ENCODE measurements at places on chromosomes 3 and 15.

- DNase-seq = no peak
Observed at GRCh38 chr3:107413264-107413663, 36.0 kb downstream of the CCDC54 start.

- DNase-seq = peak; percentile 83
Observed at GRCh38 chr15:70596354-70597055, 166.9 kb downstream of the UACA start.

DNA sequence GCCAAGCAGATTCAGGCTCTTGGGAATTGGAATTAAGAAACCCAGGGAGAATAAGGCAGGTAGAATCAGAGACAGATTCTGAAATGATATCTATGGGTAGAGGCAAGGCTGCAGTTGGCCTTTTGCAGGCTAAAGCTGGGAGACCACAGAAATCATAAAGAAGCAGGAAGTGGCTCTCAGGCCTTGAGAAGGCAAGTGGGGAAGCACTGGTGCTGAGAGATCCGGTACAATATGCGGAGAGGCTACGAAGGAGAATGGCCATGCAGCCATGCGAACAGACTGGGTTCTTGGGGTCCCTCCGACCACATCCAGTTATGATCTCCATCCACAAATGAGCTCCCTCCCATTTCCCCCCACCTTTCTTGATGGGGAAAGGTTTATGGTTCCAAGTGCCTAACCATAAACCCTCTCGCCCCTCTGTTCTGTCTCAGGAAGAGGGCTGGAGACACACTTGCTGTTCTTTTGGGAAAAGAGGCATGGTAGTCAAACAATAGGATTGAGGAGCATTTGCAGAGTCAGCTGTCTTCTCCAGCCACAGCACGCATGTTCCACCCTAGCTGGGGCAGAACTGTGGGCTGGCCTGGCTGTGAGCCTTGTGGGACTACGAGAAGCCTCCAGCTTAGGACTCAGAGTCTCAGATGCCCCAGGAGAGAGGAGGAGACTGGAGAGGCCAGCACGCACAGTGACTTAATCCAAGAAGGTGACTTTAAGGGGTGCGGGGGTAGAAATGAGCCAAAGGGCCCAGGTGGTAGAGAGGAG is 99.6 kb downstream of the RPLP1 start:
- no peak for DNase-seq

- no peak for DNase-seq
Observed at GRCh38 chr3:160012108-160012507, 23.5 kb downstream of the IL12A start.

GRCh38 chr3:113153499-113154107 is 57.8 kb upstream of the BOC start:
- DNase-seq = no peak

GRCh38 chr15:92366381-92366780 is 27.3 kb upstream of the ST8SIA2 start:
- DNase-seq = no peak

- no peak for DNase-seq
Observed at GRCh38 chr3:172687501-172687900, 23.4 kb downstream of the NCEH1 start.

DNA sequence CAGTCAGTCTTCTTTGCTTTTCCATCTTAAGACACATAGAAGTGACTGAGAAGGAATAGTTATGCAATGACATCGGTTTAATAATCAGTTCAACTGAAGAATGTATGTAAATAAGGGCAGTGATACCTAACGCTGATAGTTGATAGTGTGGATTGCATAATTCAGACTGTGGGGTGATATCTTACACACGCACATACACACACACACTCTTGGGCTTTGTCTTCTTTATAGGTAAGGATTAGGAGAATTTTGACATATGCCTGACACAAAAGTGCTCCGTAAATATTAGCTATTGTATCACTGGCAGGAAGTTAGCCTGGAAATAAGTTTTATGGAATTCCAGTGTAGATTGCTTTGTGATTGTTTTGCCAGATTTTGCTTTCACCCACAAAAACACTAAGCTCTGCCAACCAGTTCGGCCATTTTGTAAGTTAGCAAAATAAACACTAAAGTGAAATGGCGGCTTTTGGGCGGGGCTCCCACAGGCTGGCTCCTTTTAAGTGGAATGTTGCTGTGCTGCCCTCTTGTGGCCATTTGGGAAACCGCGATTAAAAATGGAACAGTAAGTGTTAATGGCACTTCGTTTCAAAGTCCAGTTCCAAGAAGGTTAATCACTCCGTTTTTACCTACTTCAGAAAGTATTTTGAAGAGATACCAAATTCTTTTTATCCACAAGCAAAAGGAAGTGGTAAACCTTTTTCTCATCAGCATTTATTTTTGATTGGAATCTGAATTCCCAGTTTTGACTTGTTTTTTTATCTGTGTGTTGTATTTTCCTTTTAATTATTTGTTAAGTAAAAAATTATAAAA is 17.7 kb downstream of the CHD2 start:
- peak; percentile 99 for DNase-seq

- no peak for DNase-seq
Observed at GRCh38 chr3:196590279-196590678, 21.8 kb downstream of the FBXO45 start.

DNA sequence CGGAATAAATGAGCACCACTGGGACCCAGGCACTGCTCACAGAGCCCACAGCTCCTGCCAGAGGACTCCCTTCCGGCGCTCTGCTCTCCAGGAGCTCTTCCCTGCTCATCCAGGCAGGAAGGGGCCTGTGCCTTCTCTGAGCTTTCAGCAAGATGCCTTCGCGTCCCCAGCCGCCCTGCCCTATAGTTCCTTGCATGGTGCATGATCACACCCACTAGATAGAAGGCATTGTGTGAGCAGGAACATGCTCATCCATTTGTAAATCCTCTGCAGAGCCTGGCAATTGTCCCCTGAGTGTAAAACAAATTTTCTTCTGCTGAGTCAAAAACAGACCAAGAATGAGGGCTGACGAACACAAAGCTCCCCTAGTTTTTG is 181.6 kb downstream of the MEGF11 start:
- DNase-seq = peak; percentile 3

DNA sequence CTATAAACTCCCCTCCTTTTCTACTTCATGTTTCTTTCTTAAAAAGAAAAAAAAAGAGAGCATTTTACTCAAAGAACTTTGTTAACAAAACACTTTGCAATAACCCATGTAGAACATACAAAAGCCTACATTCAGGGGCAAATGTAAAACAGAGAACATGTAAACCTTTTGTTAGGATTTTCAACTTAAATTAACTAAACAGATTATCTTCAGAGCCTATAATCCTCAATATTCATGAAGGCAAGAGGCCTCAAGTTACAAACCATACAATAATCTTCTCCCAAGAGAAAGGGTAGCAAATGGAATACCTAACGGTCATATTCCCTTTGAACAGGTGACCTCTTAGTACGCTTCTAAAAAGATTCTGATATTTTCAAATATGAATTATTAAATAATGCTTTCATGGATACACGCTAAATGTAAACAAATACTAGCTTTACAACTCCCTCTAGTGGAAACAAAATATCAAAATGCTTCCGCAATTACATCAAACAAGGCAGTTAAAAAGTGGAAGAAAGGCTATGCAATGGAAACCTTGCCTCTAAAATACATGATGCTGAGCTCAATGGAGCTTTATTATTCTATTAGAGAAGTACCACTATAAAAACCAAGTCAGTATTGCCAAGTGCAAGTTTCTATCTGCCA is 9.9 kb downstream of the CEP152 start:
- DNase-seq = peak; percentile 79

DNA sequence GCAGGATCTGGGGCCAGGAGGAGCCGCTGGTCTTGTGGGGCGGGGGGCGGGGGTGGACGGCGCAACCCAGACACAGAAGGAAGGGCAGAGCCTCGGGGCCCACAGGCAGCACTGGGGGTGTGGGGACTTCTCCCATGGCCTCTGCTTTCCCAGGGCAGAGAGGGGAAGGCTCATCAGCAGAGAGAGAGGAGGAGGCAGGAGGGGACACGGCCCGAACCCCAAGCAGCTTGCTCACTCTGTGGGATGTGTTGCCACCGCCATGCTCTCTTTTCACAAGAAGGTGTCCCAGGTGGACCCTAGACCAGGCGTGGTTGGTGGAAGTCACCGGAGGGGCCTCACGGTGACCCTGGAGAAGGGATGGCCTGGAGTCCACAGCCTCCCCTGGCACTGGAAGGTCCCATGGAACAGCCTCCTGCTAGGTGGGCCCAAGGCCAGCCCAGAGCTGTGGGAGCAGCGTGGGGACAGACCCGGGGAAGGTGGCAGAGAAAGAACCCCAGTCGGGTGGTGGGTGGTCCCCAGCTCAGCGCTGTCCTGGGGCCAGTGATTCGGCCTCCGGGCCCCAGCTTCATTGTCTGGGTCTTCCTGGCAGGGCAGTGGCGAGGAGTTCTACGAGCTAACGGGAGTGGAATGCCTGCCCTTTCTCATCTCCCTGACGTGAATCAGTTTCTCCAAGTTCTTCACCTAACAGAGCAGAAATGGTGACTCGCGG is 46.8 kb upstream of the PCSK6 start:
- DNase-seq = no peak

DNA sequence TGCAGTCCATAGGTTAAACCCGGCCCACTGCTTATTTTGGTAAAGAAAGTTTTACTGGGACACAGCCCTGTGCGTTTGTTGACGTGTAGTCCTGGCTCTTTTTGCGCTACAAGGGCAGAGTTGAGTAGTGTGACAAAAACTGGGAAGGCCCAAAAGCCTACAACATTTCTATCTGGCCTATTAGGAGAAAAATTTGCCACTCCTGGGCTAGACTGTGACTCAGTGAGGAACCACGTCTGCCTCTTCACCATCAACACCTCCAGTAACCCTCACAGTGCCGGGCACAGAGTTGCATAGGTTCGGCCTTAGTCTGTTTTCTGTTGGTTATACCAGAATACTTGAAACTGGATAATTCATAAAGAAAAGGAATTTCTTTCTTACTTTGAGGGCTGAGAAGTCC is 110.3 kb downstream of the TOP2B start:
- no peak for DNase-seq

- DNase-seq = no peak
Observed at GRCh38 chr15:80946576-80946975, 43.0 kb downstream of the MESD start.

- DNase-seq = no peak
Observed at GRCh38 chr3:187213616-187214015, 16.3 kb downstream of the RTP1 start.

DNA sequence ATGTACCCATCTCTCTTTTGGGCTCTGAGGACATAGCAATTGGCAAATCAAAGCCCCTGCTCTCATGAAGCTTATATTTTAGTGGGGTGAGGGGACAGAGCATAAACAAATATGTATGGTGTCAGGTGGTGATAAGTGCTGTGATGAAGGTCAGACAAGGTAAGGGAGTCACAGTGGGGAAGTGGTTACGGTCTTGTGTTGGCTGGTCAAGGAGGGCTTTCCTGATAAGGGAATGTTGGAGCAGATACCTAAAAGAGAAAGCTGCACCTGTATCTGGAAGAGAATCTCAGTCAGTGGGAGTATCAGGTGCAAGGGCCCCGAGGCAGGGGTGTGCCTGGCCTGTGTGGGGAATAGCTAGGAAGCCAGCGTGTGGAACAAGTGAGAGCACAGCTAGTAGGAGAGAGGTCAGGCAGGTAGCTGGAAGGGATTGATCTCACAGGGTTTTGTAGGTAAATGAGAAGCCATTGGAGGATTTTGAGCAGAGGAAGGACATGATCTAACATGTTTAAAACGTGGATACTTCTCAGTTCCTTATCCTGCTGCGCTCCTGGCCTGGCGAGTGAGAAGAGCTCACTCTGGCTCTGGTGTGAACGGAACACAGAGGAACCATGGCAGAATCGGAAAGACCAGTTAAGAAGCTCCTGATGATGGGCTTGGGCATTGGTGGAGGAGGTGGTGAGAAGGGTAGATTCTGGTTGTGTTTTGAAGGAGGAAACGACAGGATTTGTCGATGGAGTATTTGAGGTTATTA is 35.5 kb downstream of the MRAS start:
- DNase-seq = no peak

- DNase-seq = no peak
Observed at GRCh38 chr3:126917232-126917804, 65.6 kb upstream of the PLXNA1 start.

- peak; percentile 63 for DNase-seq
Observed at GRCh38 chr15:67836477-67836876, 3.4 kb downstream of the RNU6-1 start.

DNA sequence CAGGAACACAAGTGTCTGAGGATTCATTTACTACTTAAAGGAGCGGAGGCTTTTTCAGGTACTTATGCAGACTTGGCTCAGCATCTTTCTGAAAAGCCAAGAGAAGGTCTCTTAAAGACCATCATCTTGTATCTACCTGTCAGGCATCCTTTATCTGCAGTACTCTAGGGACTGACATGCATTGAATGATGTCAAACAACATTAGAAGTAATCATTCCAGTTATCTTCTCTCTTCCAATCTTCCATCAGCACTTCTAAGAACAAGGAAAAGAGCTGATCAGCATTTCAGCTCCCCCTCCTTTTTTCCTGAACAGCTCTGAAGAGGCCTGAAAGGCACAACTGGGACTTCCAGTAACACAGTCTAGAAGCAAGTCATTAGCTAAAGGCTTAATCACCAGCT is 214.8 kb downstream of the KCNH8 start:
- no peak for DNase-seq

- DNase-seq = peak; percentile 16
Observed at GRCh38 chr15:22257047-22258008, 177.0 kb downstream of the OR4M2 start.

GRCh38 chr15:40590667-40591050 is 3.4 kb upstream of the KNL1 start:
- peak; percentile 37 for DNase-seq

GRCh38 chr3:143220741-143221140 is 101.2 kb downstream of the CHST2 start:
- no peak for DNase-seq

DNA sequence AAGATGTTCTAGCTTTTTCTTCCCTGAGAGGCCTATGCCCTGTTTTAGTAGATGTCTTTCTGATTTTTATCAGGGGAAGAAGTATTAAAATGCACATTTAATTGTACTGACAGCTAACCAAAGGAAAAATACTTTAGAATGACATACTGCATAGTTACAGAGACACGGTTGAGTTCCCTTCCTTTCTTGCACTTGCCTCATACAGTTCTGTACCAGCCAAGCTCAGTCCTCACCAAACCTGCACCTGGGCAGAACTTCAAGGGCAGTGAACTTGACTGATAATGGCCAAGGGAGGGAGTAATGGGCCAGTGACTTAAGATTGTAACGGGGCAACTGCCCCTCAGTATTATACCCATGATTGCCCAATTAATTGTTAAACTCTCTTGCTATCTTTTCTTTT is 34.1 kb upstream of the RASGRP1 start:
- no peak for DNase-seq
